ENCODE measurements at places on chromosomes 5 and 9. TPM values are rescaled to one million over a fixed set of nuclear protein-coding genes. Genes with fewer than 3 reads are reported as not detected.

ADAMTS2 gene
- not detected for total RNA-seq

PCDHA9 gene
- not detected for total RNA-seq

GRCh38 chr5:54570916-54571315 lies 53.4 kb downstream of the SNX18 start:
- no peak for DNase-seq

GRCh38 chr5:158586054-158586453 lies 513.7 kb downstream of the EBF1 start:
- no peak for DNase-seq

GRCh38 chr9:102986425-102986824 lies 8.7 kb upstream of the CYLC2 start:
- no peak for DNase-seq

DNA sequence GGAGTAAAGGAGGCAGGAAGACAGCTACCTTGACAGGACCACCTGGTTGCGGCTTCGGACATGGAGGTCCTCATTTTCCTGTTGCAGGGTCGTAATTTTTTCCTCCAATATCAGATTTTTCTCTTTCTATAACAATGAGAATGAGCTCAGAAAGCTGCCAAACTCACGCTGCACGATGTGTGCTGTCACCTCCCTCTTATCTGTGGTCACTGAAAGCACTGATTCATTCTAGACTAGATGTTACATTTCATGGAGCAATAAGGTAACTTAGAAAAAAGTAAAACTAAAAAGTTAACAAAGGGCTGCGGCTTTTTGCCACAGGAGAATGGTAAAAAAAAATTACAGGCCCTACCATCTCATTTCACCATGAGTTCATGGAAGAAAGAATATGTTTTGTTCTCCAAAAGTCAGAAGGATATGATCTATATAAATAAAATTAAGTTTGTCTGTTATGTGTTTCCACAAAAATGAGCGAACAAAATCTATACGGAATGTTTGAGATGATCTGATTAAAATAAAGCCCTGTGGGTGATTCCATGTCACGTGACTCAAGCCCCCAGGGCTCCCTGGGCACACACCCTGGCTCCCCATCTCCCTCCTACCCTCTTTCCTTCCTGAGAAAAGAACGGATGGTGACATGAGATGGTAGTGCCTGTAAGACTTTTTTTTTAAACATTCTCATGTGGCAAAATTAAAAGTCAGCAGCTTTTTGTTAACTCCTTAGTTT lies 26.9 kb upstream of the ANXA6 start:
- DNase-seq = no peak

- no peak for DNase-seq
Observed at GRCh38 chr5:14577971-14578370, 3.6 kb upstream of the OTULINL start.

DNA sequence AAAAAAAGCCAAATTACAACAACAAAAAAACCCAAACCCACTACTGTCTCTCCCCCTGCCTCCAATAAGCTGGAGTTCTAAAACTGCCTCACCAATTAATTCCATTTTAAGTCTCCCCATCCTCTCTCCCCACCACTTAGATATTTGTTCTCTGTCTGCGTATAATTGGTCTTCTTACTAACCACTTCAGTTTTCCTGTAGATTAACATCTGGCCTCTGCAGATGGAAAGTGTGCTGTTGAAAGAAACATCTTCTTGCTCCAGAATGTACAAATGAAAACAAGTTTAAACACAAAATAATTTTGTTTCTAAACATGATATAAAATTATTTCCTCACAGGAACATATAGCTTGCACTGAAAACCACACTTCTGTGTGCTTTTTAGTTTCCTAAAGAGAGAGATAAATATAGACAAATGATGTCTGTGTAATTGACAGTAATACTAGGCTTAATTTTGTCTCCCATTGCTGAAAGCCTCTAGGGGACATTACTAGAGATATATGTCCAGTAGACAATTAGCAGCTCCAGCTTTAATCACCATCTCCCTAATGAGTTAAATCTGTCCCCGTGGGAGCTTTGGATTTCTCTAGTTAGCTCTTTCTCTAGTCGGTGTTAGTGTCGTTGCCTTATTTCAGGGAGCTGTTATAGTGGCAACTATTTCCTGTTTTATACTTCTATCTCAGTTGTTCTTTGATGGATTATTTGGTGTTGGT lies 164.0 kb downstream of the ARHGAP26 start:
- DNase-seq = no peak

DNA sequence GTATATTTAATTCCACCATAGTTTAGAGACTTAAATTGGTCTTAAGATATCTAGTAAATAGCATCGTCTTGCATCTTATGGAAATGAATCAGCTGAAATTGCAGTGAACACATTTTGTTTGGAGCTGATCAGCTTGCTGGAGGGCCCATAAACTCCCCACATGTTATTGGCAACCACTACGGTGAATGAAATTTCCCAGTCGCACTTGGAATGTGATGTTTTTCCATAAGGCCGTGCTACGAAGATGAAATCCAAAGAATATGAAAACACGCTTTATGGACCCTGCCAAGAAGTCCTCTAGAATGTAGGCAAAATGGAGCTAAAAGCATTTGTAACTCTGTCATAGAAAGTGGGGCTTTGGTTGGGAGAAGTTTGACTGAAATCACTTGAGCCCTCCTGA lies 572.1 kb downstream of the ACTL7B start:
- DNase-seq = no peak

GRCh38 chr9:137286975-137287383 lies 9.5 kb downstream of the TOR4A start:
- peak; percentile 30 for DNase-seq

DNA sequence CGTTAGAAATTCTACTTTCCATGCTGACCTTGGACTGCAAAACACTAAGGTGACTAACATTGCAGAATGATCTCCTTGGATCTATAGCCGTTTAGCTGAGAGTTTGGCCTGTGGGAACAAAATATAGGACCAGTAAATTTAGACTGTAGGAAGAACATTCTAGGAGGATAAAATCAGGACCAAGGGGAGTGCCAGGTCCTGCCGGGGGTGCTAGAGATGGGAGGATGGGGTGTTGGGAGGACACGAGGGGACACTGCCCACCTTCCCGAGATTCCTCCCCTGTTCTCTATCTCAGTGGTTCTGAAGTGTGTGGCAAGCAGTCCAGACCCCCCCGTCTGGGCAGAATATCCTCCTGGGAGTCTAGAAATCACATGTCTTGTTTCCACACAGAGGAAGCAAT lies 445.2 kb downstream of the ZSWIM6 start:
- DNase-seq = no peak

Measured in G401 (cell line).